Activated CD8-positive, alpha-beta T cell treated with anti-CD3 and anti-CD28 coated beads, Interleukin-2, amount 10 ng/mL, durations not matched to agents 7 days and 5 days (primary cell): ENCODE measurements at places on chromosomes 16 and 17. TPM values are rescaled to one million over a fixed set of nuclear protein-coding genes. Genes with fewer than 3 reads are reported as not detected.

- no peak overlapping the region for H3K27ac ChIP-seq
- peaks cover 20% of the 10 kb centered on the region for H3K27me3 ChIP-seq
- no peak overlapping the region for H3K4me3 ChIP-seq
- peaks cover 4% of the 10 kb centered on the region for H3K4me1 ChIP-seq
These were observed 167.0 kb downstream of the MRM1 start for GRCh38 chr17:36768394-36768793.

- no peak for DNase-seq
- H3K27me3 ChIP-seq = no peaks in the 10 kb centered on the region
- peaks cover 61% of the 10 kb centered on the region for H3K4me1 ChIP-seq
- peaks cover 49% of the 10 kb centered on the region for H3K36me3 ChIP-seq
- no peak overlapping the region for H3K4me3 ChIP-seq
These were observed 146.4 kb upstream of the CHMP6 start for GRCh38 chr17:80845069-80845862.

GRCh38 chr16:23987443-23987842 is 151.7 kb downstream of the PRKCB start:
- H3K27me3 ChIP-seq = no peaks in the 10 kb centered on the region
- no peak overlapping the region for H3K27ac ChIP-seq
- peaks cover 11% of the 10 kb centered on the region for H3K4me1 ChIP-seq
- DNase-seq = peak; percentile 24
- H3K36me3 ChIP-seq = peaks cover 28% of the 10 kb centered on the region

The ZNF75A gene
- 40.0 TPM for total RNA-seq

GRCh38 chr17:35553310-35553709 is 7.3 kb downstream of the SLFN14 start:
- no peak overlapping the region for H3K4me3 ChIP-seq
- H3K36me3 ChIP-seq = no peaks in the 10 kb centered on the region
- DNase-seq = no peak
- peaks cover 2% of the 10 kb centered on the region for H3K4me1 ChIP-seq
- H3K27me3 ChIP-seq = peaks cover 14% of the 10 kb centered on the region

- no peak for DNase-seq
- no peaks in the 10 kb centered on the region for H3K36me3 ChIP-seq
- no peak overlapping the region for H3K4me3 ChIP-seq
These were observed 1.6 kb downstream of the CA7 start for GRCh38 chr16:66845791-66846221.
